ENCODE measurements at places on chromosomes 3 and 15.

DNA sequence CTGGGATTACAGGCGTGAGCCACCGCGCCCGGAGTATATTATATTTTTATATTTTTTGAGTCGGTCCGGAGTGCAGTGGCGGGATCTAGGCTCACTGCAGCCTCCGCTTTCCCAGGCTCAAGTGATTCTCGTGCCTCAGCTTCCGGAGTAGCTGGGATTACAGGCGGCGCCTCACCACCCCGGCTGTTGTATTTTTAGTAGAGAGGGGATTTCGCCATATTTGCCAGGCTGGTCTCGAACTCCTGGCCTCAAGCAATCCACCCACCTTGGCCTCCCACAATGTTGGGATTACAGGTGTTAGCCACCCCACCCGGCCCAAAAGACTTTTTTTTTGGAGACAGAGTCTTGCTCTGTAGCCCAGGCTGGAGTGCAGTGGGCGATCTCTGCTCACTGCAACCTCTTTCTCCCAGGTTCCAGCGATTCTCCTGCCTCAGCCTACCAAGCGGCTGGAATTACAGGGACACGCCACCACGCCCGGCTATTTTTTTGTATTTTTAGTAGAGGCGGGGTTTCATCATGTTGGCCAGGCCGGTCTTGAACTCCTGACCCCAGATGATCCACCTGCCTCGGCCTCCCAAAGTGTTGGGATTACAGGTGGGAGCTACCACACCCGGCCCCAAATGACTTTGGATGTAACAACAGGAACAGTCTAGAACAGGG lies 1.0 kb downstream of the ZNF589 start:
- DNase-seq = no peak

DNA sequence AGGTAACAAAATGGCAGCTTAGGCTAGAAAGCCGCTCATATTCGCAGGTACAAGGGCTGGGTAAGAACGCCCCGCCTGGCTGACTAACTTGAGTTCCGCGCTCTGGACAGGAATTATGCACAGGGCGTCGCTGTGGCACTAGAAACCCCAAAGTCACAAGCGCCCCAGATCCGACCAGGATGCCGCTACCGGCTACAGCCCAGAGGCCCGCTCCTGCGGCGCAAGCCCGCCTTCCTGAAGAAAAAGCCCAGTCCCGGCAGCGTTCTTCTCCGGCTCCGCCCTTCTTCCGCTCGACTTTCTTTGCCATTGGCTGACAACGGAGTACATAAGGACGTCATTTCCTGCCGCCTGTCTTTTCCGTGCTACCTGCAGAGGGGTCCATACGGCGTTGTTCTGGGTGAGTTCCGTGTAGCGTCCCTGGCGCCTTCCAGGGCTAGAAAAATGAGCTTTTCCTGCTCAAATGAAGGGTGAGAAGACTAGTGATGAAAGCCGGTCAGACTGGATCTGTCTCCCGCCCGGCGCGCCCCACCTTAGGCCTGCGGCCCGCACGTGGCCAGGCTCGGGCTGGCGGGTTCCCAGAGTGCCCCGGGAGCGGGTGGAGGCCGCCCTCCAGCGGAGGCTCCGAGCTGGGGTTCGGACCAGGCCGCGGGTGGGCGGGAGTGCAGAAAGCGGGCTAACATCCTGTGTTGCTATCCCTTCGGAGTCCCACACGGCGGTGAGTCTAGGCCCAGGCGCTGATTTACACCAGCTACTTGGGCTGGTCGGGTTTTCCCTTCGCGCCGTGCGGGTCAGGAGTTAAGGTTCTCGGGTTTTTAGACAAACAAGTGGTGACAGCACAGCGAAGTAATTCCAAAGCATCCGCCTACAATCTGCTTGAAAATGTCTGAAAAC lies at the start of gene RPSA:
Gene RPSA (plus strand): TSS at position 353 of the 891 bp plus-strand sequence. CDS start 934 bp downstream, outside the sequence.
- peak; percentile 96 for DNase-seq

DNA sequence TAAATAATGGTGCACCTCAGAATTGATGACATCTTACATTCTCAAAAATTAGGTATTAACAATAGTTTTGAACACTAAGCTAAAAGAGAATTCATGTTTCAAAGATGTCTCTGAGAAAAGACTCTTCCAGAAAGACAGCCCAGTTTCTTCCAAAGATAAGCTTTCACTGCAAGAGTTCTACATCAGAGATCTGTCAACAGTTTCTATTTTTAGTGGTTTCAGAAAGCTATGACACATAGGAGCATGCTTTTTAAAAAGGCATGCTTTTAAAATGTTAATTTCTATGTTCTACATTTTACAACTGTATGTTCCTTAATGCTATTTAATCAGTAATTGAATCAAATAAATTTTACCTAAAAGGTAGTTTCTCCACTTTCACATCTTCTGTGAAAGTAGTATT lies 88.2 kb downstream of the PLOD2 start:
- no peak for DNase-seq

DNA sequence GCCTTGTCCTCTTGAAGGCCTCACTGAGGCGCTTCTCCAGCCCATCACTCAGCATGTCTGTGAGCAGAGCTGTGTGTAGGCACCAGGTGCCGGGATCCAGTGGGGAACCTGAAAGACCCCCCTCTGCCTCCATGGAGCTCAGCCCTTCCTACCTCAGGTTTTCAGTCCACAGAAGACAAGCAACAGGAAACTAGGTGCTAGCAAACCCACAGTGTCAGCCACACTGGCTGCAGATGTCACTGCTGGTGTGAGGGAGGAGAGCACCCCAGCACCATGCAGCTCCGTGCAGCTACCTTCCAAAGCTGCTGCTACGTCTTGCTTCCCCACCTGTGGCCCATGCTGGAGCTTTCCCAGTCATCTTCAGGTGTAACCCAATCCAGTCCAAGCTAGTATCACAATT lies 17.9 kb downstream of the PSTPIP1 start:
- no peak for DNase-seq

DNA sequence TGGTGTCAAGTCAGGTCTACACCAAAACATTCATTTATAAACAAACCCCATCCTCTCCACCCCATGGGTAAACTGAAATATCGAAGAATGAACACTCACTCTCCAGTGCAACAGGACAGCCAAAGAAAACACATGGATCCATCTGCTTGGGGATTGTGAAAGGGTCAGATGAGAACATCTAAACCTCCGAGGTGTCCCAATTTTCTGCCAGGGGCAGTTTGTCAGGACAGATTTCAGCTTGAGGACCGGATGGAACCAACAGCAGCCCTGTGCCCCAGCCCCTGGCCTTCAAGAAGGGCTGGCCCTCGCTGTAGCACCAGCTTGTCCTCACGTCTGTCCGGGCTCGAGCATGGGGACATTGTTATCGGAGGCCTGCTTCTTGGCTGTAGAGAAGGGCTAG lies 45.5 kb downstream of the PCSK6 start:
- DNase-seq = no peak

- no peak for DNase-seq
These were observed 1355.9 kb downstream of the SI start for GRCh38 chr3:163722405-163722804.

GRCh38 chr15:39145854-39146625 lies 434.8 kb upstream of the THBS1 start:
- DNase-seq = no peak
